Neural crest cell (in vitro differentiated cells): ENCODE measurements at places on chromosomes 13 and 19.

DNA sequence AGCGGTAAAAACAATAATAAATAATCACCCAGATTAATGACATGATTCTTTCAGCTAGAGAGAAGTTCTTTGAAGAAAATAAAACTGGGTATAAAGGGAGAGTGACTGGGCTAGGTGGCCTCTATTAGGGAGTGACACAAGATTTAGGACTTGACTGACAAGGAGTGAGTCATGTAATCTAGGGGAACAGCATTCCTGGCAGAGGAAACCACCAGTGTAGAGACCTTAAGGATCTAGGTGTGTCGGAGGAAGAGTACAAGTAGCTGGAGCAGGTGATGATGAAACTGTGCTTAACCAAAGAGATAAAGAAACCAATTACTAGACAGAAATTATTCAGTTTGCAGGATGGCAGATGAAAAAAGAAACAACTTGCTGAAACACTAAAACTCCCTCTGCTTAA lies 248.0 kb downstream of the RFC3 start:
- DNase-seq: no peak

- no peak for DNase-seq
Observed at GRCh38 chr19:46015687-46016425, 7.0 kb downstream of the PGLYRP1 start.

DNA sequence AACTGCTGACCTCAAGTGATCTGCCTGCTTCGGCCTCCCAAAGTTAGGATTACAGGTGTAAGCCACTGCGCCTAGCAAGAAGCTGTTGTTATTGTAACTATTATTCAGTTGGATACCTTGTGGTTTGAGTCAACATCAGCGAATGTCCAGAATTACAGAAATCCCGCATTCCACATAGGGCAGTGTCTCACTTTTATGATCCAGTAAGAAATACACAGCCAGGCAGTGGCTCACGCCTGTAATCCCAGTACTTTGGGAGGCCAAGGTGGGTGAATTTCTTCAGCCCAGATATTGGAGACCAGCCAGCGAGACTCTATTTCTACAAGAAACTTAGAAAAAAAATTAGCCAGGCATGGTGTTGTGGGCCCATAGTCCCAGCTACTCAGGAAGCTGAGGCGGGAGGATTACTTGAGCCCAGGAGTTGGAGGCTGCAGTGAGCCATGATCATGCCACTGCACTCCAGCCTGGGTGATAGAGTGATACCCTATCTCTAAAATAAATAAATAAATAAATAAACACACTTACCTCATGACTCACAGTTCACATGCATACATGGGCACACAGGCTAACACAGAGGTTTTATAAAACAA lies 43.8 kb downstream of the SPTBN4 start:
- no peak for DNase-seq

- no peak for DNase-seq
Observed at GRCh38 chr19:35202722-35203688, 25.5 kb downstream of the FAM187B start.

DNA sequence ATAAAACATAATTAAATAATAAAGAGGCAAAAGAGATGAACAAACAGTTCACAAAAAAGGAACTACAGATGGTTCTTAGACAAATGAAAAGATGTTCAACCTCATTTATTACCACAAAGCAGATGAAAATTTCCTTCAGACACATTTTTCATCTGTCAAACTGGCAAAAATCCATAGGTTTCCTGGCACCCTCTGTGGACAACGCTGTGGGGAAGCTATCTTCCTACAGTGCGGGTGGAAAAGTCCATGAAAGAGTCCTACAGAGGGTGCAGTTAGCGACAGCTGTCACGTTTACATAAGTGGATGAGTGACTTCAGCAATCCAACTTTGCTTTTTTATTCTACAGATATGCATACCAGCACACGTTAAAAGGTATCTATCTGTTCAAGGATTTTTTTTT lies 30.3 kb upstream of the PDCD5 start:
- DNase-seq: no peak

DNA sequence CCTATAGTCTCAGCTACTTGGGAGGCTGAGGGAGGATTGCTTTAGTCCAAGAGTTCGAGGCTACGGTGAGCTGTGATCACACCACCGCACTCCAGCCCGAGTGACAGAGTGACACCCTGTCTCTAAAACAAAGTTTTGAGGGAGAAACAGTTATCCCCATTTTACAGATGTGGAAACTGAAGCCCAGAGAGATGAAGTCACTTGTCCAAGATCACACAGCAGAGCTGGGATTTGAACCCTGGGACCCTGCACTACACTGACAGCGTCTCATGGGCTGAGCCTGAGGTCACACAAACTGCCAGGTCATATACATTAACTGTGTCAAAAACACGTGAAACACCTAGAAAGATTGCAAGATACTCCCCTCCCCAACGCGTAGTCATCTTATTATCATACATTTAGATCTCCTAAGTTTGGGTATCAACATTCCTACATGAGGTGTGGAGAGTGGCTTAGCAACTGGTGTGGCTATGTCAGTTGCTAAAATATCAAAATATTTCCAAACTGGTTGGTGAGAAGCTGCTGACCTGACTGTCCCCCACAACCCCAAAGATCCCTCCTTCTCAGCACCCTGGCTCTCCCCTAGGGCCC lies 8.2 kb downstream of the FCGBP start:
- DNase-seq: no peak

GRCh38 chr13:91955546-91956355 lies 557.3 kb downstream of the GPC5 start:
- DNase-seq: no peak

DNA sequence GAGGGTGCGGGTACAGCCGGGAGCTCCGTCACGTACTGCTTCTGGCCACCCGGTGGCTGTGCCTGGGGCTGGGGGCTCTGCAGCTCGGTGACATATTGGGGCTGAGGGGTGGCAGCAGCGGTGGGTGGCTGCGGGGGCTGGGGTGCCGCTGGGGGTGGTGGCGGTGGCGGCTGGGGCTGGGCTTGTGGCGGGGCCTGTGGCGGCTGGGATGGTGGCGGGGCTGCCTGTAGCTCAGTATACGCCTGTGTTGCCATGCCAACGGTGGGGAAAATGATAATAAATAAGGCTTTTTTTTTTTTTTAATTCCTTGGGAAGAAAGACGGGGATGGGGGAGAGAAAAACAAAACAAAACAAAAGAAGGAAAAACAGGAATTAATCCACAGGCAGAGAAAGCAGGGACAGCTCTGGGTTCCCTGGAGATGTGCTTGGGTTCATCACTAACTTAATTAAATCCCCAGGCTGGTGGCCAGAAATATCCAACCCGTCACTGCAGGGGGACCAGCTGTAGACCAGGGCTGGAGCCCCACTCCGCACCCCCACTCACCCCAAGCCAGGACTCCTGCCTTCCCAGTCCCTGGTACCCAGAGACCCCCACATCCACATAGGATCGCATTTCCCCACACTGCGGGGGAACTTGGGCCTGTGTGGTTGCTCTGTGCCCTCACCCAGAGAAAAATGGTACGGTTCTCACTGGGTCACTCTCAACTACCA lies 12.4 kb downstream of the RFX1 start:
- DNase-seq: no peak

DNA sequence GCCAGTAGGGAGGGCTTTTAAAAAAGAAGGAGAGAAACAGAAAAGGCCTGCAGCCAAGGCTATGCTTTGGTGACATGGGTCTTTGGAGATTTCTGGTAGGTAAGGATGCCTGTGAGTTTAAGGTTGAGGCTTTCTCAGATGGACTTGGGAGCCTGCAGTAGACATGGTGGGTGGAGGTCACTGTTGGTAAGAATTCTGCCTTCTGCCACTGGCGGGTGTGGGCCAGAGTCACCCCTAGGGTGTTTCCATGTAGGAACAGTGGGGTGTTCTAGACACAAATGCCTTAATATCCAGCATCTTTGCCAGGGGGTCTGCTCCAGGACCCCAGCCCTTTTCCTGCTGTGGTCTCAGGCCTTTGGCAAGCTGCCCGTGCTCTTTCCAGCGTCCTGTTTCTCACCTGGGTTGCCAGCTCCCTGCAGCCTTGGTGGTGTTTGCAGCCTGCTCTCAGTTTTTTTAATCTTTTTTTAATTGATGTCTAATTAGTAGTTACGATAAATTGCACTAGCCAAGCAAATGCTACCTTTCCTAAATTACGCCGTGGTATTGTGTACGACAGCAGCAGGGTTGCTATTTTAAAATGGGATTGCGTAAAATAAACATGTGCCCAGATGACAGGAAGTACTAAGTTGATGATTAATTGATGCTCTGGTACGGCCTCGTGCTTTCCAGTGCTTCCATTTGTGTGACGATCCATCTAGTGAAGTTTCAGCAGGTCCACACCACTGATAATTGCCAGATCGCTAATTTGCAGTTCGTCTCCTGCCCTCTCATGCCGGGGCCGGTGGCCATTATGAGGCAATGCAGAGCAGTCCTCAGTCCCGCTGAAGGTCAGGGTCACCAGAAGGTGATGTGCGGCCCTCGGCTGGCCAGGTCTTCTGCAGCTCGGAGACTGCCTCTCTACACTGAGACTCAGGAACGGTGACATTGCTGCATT lies 35.3 kb upstream of the NPAS1 start:
- DNase-seq: no peak

- no peak for DNase-seq
Observed at GRCh38 chr19:7348587-7349230, at the start of gene ARHGEF18. TSS of gene ARHGEF18 (plus strand) at chr19:7348937. CDS start at chr19:7362891, 13,954 bp downstream.

GRCh38 chr13:111228262-111229144 lies 91.9 kb upstream of the TEX29 start:
- DNase-seq: no peak

DNA sequence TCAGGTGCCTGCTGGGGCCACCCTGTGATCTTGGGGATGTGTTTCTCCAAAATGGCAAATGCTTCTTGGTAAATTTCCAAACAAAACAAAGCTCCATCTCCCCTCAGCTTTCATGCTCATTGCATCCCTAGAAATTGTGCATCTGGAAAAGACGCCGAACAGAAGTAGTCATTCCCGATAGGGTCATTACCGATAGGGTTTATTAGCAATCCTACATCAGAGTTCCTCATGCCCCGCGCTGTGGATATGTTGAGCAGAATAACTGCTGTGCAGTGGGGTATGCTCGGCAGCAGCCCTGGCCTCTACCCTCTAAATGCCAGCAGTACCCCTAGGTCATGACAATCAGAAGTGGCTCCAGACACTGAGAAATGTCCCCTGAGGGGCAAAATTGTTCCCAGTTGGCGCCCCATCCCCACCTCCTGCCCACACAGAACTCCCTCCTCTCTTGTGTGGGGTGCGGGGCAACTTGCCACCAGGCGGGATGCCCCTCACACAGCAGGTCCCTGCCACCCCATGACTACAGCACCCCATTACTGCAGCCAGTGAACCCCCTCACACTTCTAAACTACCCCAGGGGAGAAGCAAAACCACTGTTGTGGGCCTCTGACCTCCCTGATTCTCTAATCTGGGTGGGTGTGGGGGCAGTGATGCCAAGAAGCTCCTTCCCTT lies 13.0 kb upstream of the SLC7A10 start:
- no peak for DNase-seq

DNA sequence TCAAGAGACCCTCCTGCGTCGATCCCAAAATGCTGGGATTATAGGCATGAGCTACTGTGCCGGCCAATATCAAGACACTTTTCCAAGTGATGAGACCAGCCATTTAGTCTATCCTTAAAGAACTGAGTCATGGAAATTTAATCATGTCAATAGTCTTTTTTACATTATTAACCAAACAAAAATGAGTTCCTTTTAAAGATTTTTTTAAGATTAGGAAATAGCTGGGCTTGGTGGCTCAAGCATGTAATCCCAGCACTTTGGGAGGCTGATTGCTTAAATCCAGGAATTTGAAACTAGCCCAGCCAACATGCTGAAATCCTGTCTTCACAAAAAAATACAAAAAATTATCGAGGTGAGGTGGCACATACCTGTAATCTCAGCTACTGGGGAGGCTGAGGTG lies 16.7 kb upstream of the ZNF564 start:
- DNase-seq: no peak

- no peak for DNase-seq
Observed at GRCh38 chr19:30529876-30530275, 157.7 kb downstream of the ZNF536 start.

GRCh38 chr13:25502031-25502430 lies 130.3 kb downstream of the ATP8A2 start:
- DNase-seq: no peak

GRCh38 chr13:76813000-76813691 lies 73.1 kb downstream of the KCTD12 start:
- no peak for DNase-seq

DNA sequence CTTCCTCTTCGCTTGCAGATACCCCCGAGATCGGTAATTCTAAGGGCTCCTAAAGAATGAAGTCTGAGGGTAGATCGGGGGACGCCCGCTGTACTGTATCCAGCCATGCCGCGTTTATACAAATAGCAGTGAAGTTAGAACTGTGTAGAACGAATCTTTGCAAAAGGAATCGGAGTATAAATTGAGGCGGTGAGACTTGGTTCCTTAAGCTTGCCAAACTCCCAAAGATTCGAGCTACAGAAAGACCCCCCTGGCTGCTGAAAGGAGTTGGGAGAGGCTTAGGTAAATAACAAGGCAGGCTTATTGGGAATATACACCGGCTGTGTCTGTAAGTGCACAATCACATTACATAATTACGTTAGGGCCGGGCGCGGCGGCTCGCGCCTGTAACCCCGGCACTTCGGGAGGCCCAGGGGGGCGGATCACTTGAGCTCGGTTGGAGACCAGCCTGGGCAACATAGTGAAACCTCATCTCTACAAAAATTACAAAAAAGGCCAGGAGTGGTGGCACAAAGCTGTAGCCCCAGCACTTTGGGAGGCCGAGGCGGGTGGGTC lies 12.2 kb downstream of the TMEM160 start:
- DNase-seq: no peak

GRCh38 chr13:47484548-47484947 lies 516.5 kb downstream of the SUCLA2 start:
- no peak for DNase-seq

- DNase-seq: no peak
Observed at GRCh38 chr19:7602935-7603497, 7.4 kb downstream of the CAMSAP3 start.

DNA sequence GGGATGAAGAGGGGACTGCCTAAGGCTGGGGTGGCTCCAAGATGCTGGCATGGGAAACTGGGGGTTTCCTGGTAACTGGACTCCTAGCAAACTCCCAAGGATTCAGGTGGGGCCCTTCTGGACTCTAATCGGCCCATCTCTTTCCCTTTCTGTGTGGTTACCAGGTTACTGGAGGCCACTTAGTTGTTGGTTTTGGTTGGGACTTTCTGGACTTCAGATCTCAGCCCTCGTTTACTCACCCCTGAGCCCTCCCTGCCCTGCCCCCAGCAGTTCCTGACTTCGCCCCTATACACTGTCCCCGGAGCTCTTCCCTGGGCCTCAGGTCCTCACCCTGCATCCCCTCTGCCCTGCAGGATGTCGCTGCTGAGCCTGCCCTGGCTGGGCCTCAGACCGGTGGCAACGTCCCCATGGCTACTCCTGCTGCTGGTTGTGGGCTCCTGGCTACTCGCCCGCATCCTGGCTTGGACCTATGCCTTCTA lies 328 bp downstream of the CYP4F12 start:
- no peak for DNase-seq

DNA sequence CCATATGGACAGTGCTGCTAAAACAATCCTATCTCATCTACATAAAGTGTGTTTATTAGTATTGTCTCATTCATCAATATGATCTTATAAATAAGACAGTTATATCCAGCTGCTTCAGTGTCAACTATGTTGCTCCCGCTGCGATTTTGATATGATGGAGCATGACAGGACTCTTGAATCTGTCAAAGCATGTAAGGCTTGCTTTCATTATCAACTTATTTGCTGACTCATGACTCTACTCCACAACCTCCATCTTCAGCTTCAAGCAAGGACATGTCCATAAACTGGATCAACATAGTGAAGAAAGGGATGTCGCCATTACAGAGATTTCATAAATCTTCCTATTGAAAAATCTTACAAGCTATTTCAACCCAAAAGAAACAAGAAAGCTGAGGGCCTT lies 2812.6 kb downstream of the PCDH9 start:
- no peak for DNase-seq
